Foreskin keratinocyte (primary cell): ENCODE measurements at places on chromosomes 11 and 22. TPM values are rescaled to one million over a fixed set of nuclear protein-coding genes. Genes with fewer than 3 reads are reported as not detected.
A peak's percentile ranks its signal among the peaks of the same experiment; 100 is the strongest.

DNA sequence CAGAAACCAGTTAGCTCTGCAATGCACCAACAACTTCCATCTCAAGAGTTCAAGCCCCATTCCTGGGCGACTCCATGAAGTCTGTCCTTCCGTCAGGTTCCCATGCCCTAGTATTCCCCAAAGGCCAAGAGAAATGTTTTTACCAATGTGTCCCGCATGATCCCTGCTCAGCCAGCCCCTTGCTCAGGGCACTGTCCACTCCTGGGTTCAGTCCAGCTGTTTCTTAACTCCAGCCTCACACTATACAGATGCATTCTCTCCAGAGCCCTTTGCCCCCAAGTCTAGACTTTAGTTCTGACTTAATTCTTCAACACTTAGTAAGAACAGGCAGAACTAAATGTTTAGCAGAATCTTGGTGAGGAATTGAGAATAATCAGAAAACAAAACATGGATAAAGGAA, 497.5 kb downstream of the SOX6 start:
- DNase-seq, result no peak

GRCh38 chr11:64305691-64306562, 603 bp downstream of the ESRRA start:
- no peak for DNase-seq

DNA sequence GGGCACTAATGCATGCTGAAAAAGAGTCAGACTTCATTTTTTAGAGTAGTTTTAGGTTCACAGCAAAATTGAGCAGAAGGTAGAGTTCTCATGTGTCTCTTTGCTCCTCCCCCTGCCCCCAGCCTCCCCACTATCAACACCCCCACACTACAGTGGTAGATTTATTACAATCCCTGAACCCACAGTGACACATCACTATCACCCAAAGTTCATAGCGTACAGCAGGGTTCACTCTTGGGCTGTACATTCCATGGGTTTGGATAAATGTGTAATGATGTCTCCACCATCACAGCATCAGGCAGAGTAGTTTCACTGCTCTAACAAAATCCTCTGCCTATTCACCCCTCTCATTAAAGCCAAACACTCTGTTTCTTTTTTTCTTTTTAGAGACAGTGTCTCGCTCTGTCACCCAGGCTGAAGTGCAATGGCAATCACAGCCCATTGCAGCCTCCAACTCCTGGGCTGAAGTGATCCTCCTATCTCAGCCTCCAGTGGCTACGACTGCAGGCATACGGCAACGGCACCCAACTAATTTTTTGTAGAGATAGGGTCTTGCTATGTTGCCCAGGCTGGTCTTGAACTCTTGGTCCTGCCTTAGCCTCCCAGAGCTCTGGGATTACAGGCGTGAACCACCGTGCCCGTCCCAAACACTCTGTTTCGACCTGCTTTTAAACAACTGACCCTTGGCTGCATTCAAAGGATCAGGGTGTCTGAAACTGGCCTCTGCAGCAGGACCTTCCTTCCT, 4.1 kb downstream of the BEST1 start:
- no peak for DNase-seq

DNA sequence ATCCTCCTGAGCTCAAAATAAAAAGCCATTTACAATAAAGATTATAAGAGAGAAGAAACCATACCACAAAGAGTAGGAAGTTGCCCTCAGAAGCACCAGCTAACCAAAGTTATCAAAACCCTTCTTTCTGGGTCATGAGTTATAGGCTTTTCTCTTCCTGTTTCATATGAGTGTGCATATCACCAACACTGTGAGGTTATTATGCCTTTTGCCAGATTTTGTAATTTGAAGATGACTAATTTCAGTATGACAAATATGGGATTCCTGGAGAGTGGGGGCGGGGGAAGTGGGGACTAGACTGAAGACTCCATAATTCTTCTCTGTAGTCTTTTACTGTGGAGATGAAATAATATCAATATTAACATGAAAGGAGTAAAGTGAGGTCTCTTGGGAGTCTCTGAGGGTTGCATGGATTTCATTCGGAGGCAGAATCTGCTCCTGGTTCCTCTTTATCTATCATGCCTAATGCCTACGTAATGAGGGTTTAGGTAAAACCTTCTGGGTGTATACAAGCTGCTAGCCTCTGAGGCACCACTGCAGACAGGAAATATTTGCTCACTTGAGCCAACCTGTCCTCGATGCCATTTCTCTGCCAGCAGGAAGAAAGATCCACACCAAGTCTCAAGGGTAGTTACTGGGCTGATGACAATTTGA, 2.1 kb downstream of the LPXN start:
- DNase-seq, result peak; percentile 90

- no peak for DNase-seq
Observed at GRCh38 chr11:67466367-67466766, 2.7 kb downstream of the TMEM134 start.

DNA sequence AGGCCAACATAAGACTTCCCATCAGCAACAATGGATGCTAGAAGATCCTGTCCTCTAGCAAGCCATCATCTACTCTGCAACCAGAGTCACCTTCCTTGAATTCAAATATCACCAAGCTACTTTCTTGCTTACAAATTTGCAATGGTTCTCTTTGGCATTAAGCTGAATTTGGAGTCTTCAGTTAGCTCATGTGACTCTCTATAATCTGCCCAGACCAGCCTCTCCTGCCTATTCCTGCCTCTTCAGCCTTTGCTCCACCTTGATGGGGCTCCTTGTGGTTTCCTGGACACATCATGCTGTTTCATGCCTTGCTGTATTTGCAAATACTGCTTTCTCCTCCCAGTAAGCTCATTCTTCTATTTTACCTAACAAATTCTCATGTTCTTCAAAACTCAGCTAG, 82.3 kb downstream of the RASSF10 start:
- peak; percentile 91 for DNase-seq

DNA sequence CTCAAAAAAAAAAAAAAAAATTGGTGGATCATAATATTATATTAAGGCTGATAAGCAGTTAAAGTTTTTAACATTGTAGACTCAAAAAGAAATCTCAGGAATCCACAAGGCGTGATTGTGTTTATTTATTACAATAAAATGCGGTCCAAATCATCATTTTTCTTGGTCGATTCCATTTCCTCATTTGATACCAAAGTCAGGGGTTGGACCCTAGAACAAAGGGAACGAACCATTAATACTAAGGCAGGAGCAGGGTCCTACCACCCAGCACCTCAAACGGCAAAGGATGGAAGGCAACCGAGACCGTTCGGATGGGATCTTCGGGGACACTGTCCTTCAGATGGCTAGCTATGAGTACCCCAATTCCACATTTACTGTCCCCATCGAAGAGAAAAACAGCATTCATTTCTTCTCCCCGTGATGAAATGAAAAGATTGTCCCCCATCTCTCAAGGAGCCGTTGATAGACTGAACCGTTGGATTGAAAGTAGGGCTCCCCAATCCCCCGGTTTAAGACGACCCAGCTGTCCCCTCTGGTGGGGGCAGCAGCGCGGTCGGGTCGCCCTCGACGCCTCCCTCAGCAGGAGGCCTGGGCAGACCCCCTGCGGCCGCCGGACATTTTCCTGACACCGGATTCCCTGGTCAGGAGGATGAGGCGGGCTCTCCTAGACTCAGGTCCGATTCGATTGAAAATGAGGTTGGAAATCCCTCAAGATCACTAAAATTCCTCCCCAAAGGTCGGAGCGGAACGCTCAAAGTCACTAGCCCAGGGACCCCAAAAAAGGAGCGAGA, 607 bp downstream of the DMC1 start:
- no peak for DNase-seq

- no peak for DNase-seq
Observed at GRCh38 chr22:24429411-24430365, 2.3 kb downstream of the ADORA2A start.

DNA sequence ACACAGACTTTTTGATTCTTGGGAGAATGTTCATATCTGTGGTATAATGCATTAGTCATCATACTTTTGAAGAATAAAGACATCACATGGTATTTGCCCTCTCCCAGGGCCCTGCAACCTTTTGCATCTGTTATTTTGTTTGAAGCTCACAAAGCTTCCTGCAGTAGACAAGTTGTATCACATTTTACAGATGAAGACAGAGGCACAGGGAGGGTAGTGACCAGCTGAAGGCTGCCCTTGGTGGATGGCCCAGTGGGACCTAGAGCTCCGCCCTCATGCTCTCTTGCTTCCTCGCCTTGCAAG, 66.4 kb downstream of the UBASH3B start:
- peak; percentile 91 for DNase-seq

DNA sequence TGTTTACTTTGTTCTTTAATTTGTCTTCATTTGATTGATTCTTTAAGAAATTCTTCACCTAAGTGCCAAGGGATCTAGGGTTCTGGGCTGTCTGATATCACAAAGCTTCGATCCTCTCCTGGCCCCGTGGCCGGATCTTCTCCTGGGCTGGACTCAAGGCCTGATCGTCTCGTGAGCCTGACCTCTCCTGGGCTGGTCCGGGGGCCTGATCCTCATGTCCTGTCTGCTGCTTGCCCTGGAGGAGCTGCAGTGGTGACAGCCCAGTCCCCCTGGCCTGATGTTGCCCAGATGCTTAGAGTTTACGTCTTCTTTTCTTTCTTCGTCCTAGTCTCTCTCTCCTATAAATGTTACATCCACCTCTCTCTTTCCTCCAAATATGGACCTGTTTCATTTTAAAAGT, 3.3 kb downstream of the NADSYN1 start:
- no peak for DNase-seq

DNA sequence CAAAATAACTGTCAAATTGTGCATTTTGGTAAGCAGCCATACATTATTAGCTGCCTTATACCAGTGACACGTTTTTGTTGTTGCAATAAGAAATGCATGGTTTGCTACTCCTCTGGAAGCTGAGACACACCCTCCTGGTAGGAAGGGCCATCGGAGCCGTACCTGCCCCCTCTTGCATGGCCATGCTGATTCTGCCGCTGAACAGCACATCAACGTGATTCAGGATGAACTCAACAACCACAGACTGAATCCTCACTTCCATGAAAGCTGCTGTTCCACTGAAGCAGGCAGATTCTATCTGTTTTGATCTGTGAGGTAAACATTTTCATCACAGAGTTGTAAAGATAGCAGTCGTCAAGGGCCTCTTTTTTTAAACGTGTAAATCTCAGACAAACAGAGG, 38.6 kb upstream of the TP53AIP1 start:
- peak; percentile 53 for DNase-seq

GRCh38 chr11:70432580-70432979, 34.3 kb downstream of the CTTN start:
- no peak for DNase-seq

GRCh38 chr11:73163638-73164174, 21.6 kb upstream of the FCHSD2 start:
- no peak for DNase-seq

DNA sequence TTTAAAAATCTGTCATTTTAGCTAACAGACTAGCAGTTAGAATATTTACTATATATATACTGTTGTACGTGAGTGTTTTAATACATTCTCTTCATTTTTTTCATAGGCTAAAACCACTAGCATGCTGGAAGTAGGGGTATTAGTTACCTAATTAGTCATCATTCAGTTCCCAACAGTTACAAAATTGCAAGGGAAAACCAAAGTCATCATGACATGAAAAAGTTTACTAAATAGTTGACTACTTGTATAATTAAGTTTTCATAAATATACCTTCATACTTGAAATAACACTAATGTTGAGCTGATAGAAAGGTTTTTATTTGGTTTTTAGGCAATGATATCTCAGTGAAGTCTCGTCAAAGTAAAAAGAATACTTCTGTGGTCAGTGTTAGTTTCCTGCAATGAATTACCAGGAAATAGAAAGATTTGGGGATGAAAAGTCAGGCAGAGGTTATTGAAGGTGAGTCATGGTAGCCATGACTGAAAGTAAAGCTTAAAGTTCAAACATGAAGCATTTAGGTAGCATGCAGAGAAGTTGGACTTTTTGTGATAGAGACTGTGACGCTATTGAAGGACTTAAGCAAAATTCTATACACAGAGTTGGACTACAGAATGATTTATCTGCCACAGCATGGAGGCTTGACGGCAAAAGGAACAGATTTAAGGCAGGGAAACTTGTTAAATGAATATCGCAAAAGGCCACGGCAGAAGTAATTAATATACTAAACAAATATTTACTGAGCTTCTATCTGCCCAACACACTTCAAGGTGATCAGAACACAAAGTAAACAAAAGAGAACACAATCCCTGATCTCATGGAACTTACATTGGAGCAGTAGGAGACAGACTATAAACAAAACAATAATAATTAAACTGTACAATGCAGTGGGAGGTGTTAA, 828.1 kb upstream of the FAT3 start:
- DNase-seq, result no peak

GRCh38 chr11:65429724-65430405, 7.3 kb downstream of the NEAT1 start:
- peak; percentile 68 for DNase-seq

- DNase-seq, result no peak
Observed at GRCh38 chr22:45948081-45948648, 28.8 kb downstream of the WNT7B start.

DNA sequence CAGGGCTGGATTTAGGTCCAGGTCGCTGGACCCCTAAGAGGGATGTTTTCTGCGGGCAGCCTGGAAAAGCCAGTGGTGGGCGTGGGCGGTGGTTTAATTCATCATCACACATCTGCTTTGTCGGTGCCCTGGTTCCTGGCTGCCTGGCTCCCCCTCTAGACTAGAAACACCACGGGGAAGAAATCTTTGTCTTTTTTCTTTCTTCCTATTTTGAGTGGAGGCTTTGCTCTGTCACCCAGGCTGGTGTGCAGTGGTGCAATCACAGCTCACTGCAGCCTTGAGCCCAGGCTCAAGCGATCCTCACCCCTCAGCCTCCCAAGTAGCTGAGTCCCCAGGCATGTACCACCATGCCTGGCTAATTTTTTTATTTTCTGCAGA, 86.6 kb upstream of the LINC01488 start:
- no peak for DNase-seq

GRCh38 chr11:1206391-1207271, 16.2 kb upstream of the MUC5B start:
- no peak for DNase-seq

DNA sequence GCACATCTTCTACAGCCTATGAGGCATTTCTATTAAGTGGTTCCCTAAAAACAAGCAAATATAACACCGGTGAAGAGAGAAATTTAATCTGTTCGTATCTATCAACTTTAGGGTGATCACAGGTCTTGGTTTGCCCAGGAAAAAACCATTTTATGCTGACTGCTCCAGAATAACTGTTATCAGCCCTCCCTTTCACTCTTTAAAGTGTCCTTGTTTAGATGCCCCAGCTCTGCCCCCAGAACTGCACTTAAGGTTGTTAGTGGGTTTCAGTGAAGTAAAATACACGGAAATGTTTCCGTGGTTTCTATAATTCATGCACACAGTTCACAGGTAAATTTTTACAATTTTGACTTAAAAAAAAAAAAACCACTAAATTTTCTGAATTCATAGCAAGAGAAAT, 70.0 kb downstream of the NARS2 start:
- no peak for DNase-seq

- peak; percentile 34 for DNase-seq
Observed at GRCh38 chr11:17479284-17480214, 2.9 kb upstream of the ABCC8 start.

The GGTLC2 gene
- total RNA-seq, result not detected in 2 replicates

The BTG4 gene
- 0.14 and 0.24 TPM in 2 replicates for total RNA-seq

The CARD18 gene
- total RNA-seq, result 0.48 and 0.78 TPM in 2 replicates

The RAB38 gene
- 57.5 and 75.2 TPM in 2 replicates for total RNA-seq

The APLNR gene
- not detected in 2 replicates for total RNA-seq

The SLC5A4 gene
- not detected in 2 replicates for total RNA-seq

The BEST1 gene
- 0.07 and 0.10 TPM in 2 replicates for total RNA-seq
